Activated naive CD4-positive, alpha-beta T cell (primary cell): ENCODE measurements at places on chromosomes 16 and 17.

GRCh38 chr17:5210614-5211252 is 19.1 kb upstream of the ZNF594 start:
- no peak for DNase-seq

DNA sequence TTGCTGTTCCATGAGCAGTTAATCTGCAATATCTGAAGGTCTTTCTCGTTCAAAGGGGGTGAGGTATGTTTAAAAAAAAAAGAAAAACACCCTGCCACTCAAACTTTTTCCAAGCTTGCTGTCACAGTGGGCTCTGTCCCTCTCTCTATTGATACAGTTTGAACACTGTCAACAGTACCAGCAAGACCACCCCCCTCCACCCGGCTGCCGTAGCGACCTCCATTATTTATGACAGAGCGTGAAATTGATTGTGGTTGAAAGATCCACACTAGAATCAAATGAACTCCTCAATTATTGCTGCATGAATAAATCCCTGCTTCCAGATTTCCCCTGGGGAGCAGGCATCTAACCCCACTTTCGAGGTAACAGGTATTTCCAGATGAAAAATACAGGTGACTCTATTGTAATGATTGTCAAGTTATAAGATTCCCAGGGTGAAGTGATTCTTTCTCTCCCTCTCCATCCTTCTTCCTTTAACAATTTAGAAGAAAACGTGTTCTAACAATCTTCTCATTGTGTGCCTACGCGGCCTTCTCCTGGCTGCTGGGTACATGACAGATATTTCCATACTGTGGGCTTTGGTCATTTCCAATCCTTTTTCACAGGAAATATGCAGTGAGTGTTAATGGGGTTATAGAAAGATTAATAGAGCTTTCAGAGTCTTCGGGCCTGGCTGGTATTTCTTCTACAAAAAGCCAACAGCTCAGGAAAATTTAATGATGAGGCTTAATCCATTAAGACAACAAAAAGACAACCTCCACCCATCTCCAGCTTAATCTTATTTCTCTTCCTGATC is 135.7 kb upstream of the C16orf82 start:
- DNase-seq = no peak

DNA sequence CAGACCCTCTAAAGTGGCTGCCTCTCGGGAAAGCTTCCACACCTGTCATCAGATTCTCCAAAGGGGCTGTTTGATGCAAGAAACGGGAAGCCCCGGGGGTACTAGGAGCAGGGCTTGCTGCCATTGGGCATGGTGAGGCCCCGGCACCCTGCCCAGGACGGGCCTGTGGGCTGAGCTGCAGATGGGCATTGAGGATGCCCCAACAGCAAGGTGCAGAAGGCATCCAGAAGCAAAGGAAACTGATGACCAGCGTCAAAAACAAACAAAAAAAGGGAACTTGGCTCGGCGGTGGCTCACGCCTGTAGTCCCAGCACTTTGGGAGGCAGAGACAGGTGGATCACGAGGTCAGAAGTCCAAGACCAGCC is 1.5 kb upstream of the LIMD2 start:
- no peak for DNase-seq

GRCh38 chr16:66547101-66547989 is 2.6 kb downstream of the TK2 start:
- no peak for DNase-seq
